ENCODE measurements at places on chromosomes 12 and 14.

DNA sequence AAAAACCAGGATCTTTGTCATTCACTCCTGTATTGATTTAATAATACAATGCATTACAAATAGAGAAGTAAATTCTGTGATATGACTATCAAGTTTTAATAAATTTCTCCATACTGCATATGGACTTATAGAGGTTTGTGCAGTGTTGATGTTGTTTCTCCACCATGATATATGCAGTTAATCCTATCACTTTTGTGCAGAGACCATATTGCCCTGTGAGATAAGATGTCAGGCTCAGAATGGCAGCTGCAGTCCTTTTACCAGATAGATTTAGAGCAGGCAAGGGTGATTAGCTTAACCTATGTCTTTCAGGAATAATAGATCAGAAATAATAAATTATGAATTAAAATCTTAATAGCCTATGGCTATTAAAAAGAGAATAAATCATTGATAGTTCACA, 38.6 kb upstream of the KCNJ8 start:
- DNase-seq = no peak

DNA sequence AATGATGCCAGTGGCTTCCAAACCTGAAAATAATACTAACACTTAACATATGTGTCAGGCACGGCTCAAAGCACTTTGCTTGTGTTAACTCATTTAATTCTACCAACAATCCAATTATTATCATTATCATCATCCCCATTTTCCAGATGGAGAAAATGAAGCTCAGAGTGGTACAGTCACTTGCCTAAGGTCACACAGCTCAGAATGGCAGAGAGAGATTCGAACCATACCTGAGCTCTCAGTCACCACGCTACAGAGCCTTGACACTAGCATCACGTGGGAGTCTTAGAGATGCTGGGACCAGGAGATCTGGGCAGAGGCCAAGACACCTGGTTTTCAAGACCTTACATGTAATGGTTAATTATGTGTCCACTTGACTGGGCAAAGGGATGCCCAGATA, 34.2 kb downstream of the DHX37 start:
- no peak for DNase-seq

GRCh38 chr14:58739674-58740073, 101.9 kb downstream of the DACT1 start:
- DNase-seq = no peak

- DNase-seq = no peak
These were observed 23.2 kb downstream of the PLXNC1 start for GRCh38 chr12:94171595-94171930.

DNA sequence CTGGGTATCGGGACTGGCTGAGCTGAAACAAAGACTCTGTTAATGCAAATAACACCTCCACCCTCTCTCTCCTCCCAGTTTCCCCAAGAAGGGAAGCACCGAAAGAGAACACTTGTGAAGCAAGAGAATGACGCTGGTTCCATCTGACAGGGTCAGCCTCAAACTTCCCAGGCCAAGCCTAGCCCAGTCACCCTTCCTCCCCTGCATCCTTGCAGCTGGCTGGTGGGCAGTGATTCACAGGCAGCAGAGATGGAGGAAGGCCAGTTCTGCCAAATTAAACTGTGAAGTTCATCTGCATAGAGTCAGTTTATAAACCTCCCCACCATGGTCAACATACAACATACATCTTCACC, 2.8 kb downstream of the LRRC74A start:
- no peak for DNase-seq
